NCI-H1694 treated with DMSO at 0.1 percent for 48 hours (cell line): ENCODE measurements at places on chromosomes 3 and 15.

GRCh38 chr3:148629006-148629405 lies 68.7 kb upstream of the AGTR1 start:
- no peak for DNase-seq

- peak; percentile 80 for DNase-seq
Observed at GRCh38 chr3:21328711-21329390, 422.2 kb downstream of the ZNF385D start.

DNA sequence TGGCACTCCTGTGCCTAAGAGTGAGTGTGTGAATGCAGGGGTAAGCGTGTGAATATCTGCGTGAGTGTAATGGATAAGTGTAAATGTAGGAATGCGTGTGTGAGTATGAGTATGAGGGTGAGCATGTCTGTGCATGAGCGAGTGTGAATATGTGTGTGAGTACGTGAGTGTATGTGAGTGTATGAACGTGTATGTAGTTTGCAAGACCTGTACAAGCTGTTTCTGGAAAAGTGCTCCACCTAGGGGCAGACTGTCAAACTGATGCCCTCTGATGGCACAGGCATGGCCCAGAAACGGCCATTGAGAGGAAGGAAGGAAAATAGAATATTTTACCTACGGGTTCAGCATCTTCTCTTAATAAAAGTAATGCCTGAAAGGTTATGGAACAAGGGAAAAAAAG lies 24.4 kb upstream of the FRMD4B start:
- DNase-seq = no peak

GRCh38 chr3:127410678-127411077 lies 122.8 kb upstream of the PRR20G start:
- DNase-seq = no peak

DNA sequence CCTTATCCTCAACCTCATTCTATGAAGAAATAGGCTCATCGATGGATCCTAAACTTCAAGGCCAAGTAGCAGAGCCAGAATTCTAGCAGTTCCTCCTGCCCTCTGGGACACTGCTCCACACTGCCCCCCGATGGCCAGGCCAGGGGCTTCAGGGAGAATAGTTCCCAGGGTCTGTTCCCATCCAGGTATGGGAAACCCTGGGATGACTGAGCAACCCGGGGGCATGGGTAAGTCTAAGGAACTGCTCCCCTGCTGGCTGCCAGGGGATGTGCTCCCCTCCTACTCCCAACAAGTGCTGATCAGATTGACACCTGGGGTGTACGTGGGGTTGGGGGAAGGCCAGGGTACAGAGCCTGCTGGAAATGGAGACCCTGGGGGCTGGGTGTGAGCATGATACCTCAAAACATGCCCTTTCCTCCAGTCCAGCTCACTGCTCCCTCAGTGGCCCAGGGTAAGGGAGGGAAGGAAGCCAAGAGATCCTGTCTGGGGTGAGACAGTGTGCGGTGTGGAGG lies 7.6 kb downstream of the ULK3 start:
- peak; percentile 68 for DNase-seq

DNA sequence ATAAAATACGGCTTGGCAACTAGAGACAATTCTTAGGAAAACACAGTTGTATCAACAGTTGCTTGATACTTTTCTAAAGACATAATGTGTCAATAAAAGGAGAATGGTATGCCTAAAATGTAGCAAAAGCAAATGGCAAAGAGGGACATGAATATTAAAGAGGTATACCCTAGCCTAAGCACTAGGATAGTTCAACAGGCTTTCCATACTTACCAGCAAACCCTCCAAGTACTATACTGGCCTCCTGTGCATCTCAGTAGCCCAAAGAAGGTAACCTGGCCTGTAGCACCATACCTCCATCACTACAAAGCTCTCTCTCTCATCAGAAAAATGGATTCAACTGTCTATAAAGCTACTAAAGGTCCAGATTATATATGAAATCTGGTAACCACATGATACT lies 7.5 kb downstream of the SETD2 start:
- DNase-seq = no peak

GRCh38 chr3:176767385-176767784 lies 429.9 kb downstream of the TBL1XR1 start:
- DNase-seq = no peak

DNA sequence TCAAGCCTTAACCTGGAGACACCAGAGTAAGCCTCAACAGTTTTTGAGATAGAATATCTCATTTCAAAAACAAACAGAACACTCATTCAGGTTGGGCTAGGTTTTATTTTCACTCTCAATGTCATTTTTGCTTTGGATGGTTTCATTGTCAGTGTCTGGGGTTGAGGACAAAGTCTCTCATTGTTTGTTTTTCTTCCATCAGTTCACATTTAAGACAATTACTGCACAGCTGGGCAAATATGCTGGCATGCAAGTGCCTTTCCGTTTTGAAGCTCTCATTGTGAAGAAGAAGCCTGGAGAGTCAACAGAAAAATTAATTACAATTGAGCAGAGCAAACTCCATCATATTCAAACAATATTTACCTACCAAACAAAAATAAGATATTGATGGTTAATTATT lies 1050.0 kb downstream of the TBL1XR1 start:
- no peak for DNase-seq

DNA sequence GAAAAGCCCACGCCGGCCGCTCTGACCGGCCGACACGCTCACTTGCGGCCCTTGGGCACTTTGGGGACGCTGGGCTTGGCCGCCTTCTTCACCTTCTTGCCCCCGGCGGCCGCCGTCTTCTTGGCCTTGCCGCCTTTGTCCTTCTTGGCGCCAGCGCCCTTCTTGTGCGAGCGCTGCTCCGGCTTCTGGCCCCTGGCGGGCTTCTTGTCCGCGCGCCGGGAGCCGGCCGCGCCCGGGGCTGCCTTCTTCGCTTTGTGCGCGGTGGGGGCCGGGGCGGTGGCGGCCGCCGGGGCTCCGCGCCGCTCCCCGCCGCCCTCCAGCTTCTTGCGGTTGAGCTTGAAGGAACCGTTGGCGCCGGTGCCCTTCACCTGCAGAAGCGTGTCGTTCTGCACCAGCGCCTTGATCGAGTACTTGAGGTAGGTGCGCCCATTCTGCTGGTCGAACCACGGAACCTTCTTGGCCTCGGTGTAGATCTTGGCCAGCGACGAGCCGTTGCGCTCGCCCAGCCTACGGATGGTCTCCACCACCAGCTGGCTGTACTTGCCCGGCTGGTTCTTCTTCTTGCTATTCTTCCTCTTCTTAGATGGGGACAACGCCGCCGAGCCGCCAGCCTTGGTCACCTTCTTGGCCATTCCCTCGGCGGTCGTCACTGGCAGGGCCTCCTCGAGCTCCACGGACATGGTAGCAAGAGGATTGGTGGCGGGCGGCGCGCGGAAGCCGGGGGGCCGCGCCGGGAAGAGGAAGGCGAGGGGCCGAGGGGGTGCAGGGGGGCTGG lies 36.7 kb downstream of the HMCES start:
- DNase-seq = no peak

- no peak for DNase-seq
Observed at GRCh38 chr3:74651292-74651691, 36.8 kb upstream of the CNTN3 start.

DNA sequence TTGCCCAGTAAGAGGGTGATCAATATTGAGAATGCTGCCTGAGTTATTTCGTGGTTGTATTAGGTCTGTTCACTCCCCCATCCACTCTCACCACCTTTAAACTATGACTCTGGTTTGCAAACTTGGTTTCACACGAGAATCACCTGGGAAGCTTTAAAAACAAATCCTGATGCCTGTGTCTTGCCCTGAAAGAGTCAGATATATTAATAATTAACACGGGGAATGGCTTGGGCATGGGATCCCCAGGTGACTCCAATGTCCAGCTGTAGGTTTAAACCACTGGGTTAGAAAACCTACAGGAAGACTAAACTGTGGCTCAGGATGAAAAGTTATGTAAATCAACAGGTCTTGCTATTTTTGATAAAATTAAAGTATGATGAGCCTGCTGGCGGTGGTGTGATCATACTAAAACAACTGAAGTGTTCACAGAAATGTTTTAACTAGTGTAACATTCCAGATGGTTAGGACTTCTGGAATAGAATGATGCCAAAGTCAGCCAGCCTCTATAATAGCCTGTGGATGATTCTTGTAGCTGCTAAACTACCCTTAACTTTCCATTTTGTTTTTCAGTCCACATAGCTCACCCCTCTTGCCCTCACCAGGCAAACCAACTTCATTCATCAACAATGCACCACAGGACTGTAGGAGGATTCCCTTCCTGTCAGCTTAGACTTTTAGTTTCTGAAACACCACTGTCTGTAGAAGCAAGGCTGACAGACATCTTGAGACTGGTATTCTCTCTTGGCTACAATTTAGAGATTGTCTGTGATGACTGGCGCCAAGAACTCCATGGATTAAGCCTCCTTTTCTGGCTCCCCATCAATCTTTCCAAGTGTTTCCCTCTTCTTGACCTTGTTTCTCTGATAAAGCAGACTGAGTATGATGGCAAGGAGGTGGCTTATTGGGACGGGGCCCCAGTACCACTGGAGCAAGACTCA lies 119.1 kb upstream of the ADAMTS9 start:
- DNase-seq = no peak

DNA sequence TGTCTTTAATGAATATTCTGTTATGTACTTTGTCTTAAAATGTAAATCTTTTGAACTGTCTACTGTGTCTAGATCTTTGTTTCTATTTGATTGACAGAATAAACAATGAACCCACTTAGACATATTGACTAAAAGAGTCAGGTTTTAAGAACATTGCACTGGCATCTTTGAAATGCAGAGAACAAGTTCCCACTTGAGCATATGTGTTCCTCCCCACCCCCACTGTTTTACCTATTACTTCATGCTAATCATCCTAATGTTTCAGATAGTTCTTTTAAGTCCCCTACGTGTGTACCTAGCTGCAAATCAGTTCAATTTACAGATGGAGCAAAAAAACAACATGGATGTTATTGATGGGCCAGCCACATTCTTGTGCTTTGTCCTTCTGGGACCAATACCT lies 11.7 kb upstream of the TCF12 start:
- DNase-seq = no peak

GRCh38 chr3:105733356-105733755 lies 135.5 kb downstream of the CBLB start:
- no peak for DNase-seq

- DNase-seq = no peak
Observed at GRCh38 chr15:46222826-46223225, 588.0 kb downstream of the SQOR start.

DNA sequence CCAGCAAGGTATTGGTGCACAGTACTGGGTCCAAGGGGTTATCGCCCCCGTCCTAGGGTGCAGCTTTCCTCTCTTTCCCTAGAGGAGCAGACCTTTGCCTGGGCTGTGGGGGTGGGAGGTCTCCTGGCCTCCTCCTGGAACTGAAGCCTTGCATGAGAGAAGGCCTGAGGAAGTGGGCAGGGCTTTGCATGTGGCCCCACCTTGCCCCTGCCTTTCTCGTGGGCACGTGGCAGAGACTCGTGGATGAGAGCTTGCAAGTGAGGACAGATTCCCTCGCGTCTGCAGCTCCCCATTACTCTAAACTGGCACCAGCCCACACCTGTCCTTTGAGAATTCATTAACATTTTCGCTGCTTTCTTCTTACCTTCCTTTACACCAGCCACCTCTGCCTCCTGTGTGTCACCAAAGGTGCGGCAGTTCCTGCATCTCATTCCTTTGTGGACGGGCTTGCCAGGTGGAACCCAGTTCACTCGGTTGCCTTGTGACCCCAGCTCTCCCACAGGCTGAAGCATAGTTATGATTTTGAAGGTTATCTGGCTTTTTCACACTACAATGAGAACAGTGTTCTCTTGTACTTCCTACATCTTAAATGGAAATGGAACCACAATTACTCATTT lies 40.9 kb upstream of the NR2C2 start:
- DNase-seq = no peak

DNA sequence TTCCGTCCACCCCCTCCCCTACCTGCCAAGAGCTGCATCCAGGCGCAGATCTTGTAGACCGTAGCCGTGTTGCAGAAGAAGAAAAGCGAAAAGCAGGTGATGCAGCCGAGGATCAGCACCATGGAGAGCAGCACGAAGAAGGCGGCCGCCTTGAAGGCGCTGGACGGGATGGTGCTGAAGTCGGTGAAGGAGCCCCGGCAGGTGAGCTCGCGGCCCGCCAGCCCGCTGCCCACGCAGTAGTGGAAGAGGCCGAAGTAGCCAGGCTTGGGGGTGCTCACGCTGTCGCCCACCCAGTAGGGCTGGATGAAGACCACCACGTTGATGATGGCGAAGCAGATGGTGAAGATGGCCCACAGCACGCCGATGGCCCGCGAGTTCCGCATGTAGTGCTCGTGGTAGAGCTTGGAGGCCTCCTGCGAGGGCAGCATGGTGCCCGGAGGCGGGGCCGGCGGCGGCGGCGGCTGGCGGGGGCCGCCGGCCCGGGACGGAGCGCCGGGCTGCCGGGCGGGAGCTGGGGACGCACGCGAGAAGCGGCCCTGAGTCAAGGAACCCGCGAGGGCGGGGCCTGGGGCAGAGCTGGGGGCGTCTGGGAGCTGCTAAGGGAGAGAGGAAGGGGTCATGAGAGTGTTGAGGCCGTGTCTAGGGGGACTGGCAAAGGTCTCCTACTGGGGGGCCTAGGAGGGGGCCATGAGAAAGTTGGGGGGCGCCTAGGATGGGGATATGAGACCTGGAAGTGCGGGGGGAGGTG lies 1.2 kb downstream of the LHFPL4 start:
- no peak for DNase-seq

DNA sequence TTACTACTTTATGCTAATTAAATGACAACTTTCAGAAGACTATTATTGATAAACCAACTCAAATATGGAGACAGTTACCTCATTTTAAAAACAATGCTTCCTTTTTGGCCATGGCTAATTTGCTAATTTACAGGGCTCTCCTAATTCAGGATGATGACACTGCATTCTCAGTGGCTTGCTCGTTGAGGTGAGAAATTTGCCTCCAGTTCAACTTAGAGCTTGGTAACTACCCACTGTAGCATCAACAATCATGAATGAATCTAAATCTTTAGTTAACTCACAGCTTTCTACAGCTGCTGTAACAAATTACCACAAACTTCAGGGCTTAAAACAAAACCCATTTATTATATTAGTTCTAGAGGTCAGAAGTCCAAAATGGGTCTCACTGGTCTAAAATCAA lies 14.0 kb downstream of the PBRM1 start:
- no peak for DNase-seq

- DNase-seq = no peak
Observed at GRCh38 chr3:114110439-114110838, 53.9 kb downstream of the QTRT2 start.

- DNase-seq = peak; percentile 26
Observed at GRCh38 chr3:25831578-25831977, 41.7 kb downstream of the OXSM start.

DNA sequence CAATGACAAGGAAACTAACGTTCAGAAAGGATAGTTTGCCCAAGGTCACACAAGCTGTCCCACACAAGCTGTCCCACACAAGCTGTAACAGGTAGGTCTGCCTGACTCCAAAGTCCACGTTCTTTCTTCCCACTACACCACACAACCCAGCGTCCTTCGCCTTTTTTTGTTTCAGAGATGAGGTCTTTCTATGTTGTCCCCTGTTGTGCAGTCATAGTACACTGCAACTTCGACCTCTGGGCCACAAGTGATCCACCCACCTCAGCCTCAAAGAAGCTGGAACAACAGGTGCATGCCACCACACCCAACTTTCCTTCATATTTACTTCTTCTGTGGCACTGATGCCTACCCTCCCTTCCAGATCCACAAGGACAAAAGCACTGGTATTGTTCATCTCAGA lies 21.4 kb downstream of the MB21D2 start:
- DNase-seq = no peak
